Stimulated activated naive CD4-positive, alpha-beta T cell (primary cell): ENCODE measurements at places on chromosomes 4 and X.

GRCh38 chrX:49139713-49140112, 16.2 kb upstream of the GPKOW start:
- DNase-seq: no peak

- DNase-seq: no peak
Measured at GRCh38 chrX:7109838-7110793, 37.4 kb upstream of the STS start.

DNA sequence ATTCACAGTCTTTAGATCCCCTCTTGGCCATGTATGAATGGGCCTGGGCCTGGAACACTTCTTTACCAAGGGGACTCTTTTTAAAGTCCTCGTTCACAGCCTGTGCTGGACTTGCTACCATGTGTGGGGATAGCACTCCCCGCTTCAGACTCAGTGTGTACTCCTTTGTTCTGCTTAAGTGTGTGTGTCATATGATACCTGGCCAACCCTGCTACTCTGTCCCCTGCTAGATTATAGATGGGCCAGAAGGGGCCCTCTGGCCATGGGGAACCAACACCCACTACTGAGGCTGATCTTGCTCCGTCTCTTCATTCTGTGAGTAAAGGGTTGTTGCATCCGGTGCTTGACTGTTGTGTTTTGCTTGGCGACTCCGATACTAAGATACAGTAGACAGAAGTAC, 8.0 kb downstream of the CCDC110 start:
- DNase-seq: no peak

GRCh38 chr4:2064276-2064991, 5.3 kb downstream of the NAT8L start:
- DNase-seq: no peak

- DNase-seq: no peak
Measured at GRCh38 chrX:110136136-110136535, 133.2 kb downstream of the TMEM164 start.

GRCh38 chr4:73018595-73018994, 50.9 kb downstream of the COX18 start:
- DNase-seq: no peak
